ENCODE measurements at places on chromosomes 2 and 18. TPM values are rescaled to one million over a fixed set of nuclear protein-coding genes. Genes with fewer than 3 reads are reported as not detected.

The ZNF512 gene
- total RNA-seq: 28.9 TPM

GRCh38 chr2:33083699-33084387, 137.1 kb downstream of the LTBP1 start:
- no peak for DNase-seq

- no peak for DNase-seq
Measured at GRCh38 chr2:69933839-69934613, 19.1 kb downstream of the MXD1 start.

GRCh38 chr18:38427234-38427633, 861.6 kb upstream of the CELF4 start:
- no peak for DNase-seq

GRCh38 chr2:8551622-8552074, 130.2 kb upstream of the ID2 start:
- DNase-seq: no peak

The ETAA1 gene
- total RNA-seq: 11.7 TPM

GRCh38 chr2:1501038-1501851, 88.0 kb downstream of the TPO start:
- no peak for DNase-seq

- no peak for DNase-seq
Measured at GRCh38 chr2:129754831-129755230, 224.6 kb upstream of the RAB6C start.

The PROKR1 gene
- not detected for total RNA-seq

The NPHP1 gene
- 0.23 TPM for total RNA-seq

- DNase-seq: no peak
Measured at GRCh38 chr2:152353364-152353763, 18.4 kb downstream of the FMNL2 start.

The CD8B gene
- 0.21 TPM for total RNA-seq

GRCh38 chr2:76895469-76895868, 626.7 kb downstream of the LRRTM4 start:
- no peak for DNase-seq

- no peak for DNase-seq
Measured at GRCh38 chr18:47415881-47416280, 164.4 kb upstream of the SKOR2 start.

GRCh38 chr2:60157283-60157682, 396.2 kb downstream of the BCL11A start:
- no peak for DNase-seq

The AGXT gene
- total RNA-seq: 0.19 TPM

DNA sequence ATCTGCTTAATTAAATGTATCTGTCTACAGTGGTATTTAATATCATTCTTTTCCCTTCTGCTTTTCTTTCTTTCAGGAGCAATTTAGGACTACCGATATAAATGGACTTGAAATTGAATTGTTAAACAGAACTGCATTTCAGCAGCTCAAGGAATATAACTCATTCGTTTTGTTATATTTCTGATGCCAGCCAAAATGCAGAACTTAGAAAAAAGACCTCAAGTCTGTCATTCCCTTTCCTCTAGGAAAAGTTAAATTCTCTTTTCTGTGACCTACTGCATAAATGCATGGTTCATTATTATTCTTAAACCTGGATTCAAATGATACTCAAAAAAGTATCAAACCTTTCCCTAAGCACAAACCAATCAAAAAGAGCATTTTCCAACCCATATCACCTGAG, 21.4 kb downstream of the FTCDNL1 start:
- no peak for DNase-seq

- no peak for DNase-seq
Measured at GRCh38 chr18:26516964-26517363, 31.4 kb downstream of the KCTD1 start.

DNA sequence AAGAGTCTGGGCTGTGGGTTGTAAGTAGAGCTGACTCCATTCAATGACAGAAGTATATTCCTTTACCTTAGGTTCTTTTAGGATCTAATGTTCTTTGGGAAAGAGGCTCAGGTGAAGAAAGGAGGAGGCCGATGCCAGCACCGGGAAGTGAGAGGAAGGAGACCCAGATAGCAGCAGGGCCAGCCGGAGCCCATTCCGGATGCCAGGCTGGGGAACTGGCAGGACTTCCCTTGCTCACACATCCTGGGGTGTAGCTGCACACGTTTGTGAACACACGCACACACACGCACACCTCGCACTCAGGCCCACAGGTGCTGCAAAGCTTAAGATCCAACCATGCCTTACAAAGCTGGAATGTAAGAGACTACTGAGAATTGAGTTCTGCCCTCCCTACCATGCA, 95.8 kb upstream of the SMAD2 start:
- no peak for DNase-seq

The DSC2 gene
- 4.4 TPM for total RNA-seq

DNA sequence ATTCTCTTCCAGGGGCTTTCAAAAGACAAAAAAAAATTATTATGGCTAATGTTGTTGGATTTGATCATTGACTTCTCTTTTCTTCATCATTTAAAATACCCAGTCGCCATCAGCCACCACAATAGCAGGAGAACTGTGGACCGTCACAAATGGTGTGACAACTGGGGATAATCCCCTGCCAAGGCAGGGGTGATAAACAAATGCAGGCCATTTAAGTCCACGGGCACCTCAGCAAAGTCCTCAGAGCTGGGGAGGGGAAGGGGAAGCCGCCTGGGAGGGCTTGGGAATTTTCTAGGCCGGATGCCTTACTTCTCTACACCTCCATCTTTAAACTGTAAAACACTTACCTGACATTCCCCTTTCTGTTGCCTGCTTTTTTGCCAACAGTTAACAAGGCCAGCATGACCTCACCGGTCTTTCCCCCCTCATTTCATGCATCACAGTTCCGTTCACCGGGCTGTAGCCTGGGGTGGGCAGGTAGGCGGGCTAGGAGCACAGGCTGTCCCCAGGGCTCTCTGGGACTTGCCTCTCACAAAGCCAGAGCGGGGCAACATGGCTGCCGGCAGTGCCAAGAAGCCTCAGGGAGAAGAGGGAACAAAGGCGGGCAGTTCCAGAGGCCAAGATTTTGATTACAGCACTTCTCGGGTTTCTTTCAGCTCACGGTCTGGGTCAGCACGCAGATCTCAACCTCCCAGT, 820.4 kb downstream of the BCL11A start:
- no peak for DNase-seq

The APCDD1 gene
- not detected for total RNA-seq

DNA sequence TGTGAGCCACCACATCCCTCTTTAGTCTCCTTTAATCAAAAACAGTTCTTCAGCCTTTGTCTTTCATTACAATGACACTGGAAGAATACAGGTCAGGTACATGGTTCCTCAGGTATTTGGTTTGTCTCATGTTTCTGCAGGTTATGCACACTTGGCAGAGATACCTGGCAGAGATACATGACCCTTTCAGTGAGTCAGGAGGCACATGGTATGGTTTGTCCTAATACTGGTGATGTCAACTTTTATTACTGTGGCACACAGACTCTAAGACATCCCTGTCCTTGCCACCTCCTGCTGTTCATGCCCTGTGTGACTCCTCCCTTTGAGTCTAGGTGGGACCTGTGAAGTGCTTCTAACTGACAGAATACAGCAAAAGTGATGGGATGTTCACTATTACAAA, 58.4 kb downstream of the SPIRE1 start:
- DNase-seq: no peak

- DNase-seq: no peak
Measured at GRCh38 chr18:79485788-79486355, 90.1 kb downstream of the NFATC1 start.

- no peak for DNase-seq
Measured at GRCh38 chr2:241132538-241133435, 16.5 kb downstream of the PASK start.

GRCh38 chr2:39642051-39642718, 23.5 kb upstream of the TMEM178A start:
- no peak for DNase-seq

DNA sequence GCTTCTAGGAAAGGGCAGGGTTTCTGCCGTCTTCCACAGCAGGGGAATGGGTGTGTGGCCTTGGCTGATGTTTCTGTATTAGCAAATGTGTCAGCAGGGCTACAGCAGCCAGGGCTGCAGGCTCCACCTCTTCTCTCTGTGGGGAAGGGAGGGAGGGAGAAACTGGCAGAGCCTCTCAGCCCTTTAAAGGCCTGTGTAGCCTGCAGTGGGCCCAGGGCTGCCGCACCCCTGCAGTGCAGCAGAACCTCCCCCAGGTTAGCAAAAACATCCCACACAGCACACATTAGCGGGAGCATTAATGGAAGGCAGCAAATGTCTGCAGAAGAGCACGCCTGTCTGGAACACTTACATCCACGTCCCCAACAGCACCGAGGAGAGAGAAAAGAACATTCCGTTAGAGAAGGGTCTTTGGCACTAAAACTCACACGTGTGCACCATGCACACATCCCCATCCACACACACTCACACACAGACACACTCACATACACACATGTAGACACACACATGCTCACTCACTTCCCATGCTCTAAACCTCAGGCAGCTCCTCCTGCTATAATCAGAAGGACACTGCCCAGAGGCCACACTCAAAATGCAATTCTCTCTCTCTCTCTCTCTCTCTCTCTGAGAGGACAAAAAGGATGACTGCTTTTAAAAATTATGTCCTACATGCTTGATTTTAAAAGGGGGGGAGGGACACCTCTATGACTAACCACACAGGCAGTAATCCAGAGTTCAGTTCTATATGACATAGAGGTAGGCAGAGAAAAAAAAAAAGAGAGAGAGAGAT, 24.1 kb downstream of the MRPL35 start:
- DNase-seq: no peak

- DNase-seq: no peak
Measured at GRCh38 chr2:127703282-127703681, 2.0 kb downstream of the SFT2D3 start.

DNA sequence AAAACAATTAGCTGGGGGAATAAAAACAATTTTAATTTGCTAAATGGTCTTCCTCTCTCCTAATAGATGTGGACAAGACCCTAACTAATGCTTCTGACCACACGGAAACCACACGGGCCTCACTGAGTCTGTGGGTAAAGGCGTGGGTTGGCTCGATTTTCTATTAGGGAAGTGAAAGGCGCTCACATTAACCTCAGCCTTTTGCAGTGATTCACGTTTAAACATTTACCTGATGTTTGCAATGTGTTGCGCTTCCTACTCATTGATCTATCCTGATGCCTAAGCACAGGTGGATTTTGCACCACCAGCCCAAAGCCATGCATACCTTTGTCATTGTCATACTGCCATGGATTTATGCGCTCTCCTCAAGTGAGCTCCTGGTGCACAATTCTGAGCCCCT, 35.6 kb upstream of the NRP2 start:
- DNase-seq: peak; percentile 38

GRCh38 chr2:85400541-85401463, 9.4 kb downstream of the CAPG start:
- DNase-seq: no peak

- no peak for DNase-seq
Measured at GRCh38 chr2:191434072-191434471, 188.9 kb downstream of the MYO1B start.

DNA sequence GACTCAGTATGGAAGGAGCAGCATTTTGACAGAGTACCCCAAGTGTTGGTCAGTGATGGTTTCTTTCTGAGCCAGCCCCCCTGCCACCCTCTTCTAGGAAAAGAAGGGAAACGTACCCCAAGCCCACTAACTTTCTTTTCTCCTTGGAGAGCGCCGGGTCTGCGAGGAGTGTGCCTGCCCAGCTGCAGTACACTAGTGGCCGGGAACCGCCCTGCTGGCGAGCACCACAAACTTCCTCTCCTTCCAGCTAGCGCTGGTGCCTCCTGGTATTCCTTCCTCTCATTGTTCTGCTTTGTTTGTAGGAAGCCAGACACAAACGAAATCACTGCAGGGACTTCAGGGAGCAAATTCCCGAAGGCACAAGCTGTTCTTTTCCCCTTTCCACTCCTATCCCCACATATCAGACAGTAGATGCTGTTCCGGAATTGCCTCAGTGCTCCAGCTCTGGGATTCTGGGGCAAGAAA, 1.8 kb downstream of the CCDC85A start:
- no peak for DNase-seq

GRCh38 chr2:18722101-18722500, 132.7 kb upstream of the NT5C1B start:
- DNase-seq: no peak

GRCh38 chr2:101432411-101433181, 42.3 kb downstream of the RFX8 start:
- DNase-seq: no peak

The WDR35 gene
- 7.1 TPM for total RNA-seq

- DNase-seq: no peak
Measured at GRCh38 chr2:28991021-28991420, 9.9 kb downstream of the TOGARAM2 start.

The CHRNG gene
- not detected for total RNA-seq

DNA sequence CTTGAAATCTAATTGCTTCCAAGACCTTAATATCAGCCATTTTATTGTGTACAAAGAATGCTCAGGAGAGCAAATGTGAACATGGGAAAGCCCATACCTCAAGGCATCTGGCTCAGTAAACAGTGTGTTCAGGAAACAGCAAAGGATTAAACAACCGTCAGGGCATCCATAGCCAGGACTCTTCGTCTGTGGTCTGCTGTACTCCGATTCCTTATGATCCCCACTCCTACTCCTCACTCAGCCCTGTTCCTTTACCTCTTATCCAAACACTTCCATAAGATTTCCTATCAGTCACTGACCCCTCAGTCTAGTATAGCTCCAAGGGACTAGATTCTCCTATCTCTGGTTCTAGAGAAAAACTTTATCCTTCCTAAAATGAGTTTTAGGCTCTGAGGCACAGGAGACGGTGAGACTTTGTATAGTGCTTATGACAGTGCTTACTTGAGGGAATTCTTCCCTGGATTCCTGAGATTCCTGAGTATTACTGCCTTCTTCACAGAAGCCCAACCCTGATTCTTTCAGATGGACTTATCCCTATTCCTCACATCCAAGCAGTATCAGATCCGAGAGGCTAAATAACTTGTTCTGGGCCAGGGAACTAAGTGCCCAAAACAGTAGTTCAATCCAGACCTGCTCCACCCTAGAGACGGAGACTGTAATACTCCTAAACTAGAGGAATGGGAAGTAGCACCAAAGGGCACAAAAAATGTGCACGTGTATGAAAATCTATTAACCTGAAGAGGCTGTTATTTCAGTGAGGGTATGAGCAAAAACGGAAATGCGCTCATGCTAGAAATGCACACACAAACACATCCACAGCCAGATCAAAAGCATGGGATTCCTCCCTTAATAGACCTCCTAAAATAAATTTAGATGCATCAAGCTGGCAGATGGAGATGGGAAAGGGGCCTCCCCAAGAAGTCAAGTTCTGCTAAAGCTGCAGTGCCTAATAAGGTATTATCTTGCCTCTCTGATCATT, 42.1 kb upstream of the SIGLEC15 start:
- no peak for DNase-seq

GRCh38 chr2:109139002-109139401, 10.0 kb downstream of the SH3RF3 start:
- DNase-seq: no peak

DNA sequence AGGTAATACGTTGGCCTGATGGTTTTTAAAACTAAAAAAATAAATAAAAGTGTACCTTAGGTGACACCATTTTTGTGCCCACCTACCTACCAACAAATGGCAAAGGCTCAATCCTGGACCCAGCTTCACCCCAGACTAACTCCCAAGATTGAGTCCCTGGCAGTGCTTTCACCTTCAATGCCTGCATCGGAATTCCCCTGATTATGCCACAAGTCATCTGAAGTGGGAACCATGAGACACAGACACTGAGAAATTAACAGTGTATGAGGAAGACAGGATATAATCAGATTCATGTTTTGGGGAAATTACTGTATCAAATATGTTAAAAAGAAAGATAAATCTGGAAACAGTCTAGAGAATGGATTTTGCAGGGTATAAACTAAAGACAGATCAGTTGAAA, 41.6 kb downstream of the ZBTB14 start:
- no peak for DNase-seq

- no peak for DNase-seq
Measured at GRCh38 chr2:134249755-134250154, 4.1 kb upstream of the MGAT5 start.
